ENCODE measurements at places on chromosomes 2 and 18.

GRCh38 chr18:23938043-23938756, 76.4 kb upstream of the TTC39C start:
- ATAC-seq: no peak

GRCh38 chr2:24763843-24764242, 29.3 kb downstream of the PTRHD1 start:
- ATAC-seq: no peak

DNA sequence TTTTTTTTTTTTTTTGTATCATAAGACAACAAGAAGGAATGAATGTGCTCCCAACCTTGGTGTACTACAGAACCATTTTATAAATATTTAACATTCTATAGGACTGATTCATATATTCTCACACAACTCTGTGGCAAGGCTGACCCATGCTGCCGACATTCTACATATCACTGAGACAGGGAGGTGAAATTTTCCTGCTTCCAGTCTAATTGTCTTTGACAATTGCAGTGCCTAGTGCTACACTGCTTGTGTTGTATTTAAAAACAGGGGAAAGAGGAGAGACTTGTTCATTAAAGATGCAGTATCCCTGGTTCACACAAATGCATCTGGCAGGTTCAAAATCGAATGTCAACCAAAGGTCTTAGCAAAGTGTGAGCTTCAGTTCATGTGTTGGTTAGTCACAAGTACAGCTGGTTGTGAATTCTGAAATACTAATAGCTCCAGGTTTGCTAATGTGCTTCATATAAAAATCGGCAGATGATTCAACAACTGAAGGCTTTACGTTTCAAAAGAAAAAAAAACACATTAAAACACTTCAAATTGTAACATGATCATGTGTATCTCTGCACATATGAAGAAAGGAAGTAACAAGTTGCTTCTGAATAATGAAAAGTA, 130.8 kb downstream of the FIGN start:
- no peak for ATAC-seq

DNA sequence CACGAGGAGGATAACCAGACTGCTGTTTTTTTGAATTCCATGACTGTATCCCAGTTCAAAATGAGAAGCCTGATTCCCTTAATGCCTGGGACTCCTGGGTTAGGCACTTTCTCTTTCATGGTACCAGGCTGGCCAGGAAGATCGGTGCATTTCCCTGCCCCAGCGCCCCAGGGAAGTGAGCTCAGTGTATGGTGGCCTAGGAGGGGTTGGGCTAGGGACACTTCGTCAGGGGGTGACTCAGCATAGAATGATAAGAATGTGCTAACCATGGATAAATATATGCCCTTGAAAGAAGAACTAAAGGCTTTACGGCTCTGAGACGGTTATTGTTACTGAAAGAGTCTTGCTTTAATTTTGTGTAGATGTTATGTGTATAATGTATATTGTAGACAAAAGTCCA, 27.5 kb upstream of the FAM237A start:
- ATAC-seq: peak; percentile 34

- no peak for ATAC-seq
Observed at GRCh38 chr2:52135235-52135634, 1103.3 kb upstream of the NRXN1 start.

GRCh38 chr2:46769809-46770208, 145.8 kb downstream of the MCFD2 start:
- ATAC-seq: no peak

DNA sequence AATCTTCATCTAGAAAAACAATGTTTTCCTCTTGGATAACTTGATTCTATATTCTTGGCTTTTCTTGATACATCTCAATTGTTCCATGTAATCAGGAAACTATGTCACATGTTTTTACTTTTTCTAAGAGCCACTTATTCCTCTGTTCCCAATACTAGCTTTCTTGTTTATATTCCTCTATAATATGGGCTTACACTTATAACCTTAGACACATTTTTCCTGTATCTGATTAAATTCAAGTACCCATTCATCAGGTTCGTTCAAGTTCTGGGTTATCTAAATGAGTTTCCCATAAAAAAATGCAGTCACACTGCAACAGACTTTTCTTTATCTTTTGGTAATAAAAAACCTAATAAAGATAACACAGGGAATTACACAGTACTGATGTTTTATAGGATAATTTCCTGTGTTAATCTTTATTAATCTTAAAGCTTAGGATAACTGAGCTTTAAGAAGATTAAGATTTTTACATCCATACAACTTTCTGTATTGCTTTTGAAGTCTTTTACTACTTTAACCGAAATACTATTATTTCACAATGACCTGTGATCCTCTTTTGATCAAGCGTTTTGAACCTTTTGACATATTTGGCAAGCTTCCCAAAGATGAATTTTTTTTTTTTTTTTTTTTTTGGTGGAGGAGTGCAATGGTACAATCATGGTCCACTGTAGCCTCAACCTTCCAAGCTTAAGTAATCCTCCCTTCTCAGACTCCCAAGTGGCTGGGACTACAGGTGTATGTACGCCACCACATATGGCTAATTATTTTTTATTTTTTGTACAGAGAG, 44.3 kb upstream of the C2orf66 start:
- no peak for ATAC-seq

DNA sequence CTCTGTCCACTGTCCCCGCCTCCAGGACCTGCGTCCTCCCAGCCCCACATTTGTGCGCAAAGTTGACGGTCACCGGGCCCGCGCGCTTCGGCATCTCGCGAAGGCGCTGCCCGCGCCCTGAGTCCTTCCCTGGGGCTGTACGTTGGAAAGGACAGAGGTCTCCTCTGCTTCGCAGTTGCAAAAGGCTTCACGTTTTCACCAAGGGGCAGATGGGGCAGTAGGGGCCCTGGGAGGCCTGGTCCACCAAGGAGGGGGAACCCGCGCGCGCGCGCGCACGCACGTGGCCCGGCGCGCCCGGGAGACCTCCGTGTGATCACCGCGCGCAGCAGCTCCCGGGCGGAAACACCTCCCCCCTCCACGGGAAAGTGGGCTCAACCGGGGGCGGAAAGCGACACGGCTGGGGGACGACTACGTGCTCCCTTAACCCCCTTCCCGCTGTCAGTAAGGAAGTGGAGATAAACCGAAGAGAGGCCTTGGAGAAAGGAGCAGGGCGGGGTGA, 21.9 kb downstream of the TEX44 start:
- ATAC-seq: peak; percentile 50

GRCh38 chr2:10989151-10989550, 77.4 kb downstream of the KCNF1 start:
- no peak for ATAC-seq

GRCh38 chr2:105379741-105380186, 19.1 kb downstream of the FHL2 start:
- ATAC-seq: no peak

- ATAC-seq: peak; percentile 73
Observed at GRCh38 chr2:240819858-240820606, at the start of gene KIF1A. TSS of gene KIF1A (minus strand) at chr2:240820219. CDS start at chr2:240797752, 22,467 bp downstream.

DNA sequence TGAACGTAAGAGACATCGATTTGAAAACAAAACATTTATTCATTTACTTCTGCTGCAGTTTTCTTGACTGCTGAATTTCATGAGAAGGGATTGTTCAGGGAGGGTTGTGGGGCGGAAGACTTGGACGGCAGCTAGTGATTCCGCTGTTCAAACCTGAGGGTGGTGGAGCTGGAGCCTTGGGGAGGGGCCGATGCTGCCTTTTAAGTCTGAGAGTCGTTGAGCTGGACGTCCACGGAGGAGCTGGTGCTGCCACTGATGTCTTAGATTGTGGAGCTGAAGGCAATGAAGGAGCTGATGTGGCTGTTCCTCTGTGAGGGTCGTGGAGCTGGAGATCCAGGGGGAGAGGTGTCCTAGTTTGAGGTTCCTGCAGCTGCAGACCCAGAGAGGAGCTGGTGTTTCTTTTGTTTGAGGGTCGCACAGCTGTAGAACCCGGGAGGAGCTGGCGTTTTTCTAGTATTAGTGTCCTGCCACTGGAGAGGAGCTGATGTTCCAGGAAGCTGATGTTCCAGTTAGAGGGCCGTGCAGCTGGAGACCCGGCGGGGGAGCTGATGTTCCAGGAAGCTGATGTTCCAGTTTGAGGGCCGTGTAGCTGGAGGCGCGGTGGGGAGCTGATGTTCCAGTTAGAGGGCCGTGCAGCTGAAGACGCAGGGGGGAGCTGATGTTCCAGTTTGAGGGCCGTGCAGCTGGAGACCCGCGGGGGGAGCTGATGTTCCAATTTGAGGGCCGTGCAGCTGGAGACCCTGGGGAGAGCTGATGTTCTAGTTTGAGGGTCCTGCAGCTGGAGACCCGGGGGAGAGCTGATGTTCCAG, 150.9 kb downstream of the RTP5 start:
- ATAC-seq: peak; percentile 87

- ATAC-seq: no peak
Observed at GRCh38 chr2:156563994-156564753, 128.0 kb downstream of the GPD2 start.

DNA sequence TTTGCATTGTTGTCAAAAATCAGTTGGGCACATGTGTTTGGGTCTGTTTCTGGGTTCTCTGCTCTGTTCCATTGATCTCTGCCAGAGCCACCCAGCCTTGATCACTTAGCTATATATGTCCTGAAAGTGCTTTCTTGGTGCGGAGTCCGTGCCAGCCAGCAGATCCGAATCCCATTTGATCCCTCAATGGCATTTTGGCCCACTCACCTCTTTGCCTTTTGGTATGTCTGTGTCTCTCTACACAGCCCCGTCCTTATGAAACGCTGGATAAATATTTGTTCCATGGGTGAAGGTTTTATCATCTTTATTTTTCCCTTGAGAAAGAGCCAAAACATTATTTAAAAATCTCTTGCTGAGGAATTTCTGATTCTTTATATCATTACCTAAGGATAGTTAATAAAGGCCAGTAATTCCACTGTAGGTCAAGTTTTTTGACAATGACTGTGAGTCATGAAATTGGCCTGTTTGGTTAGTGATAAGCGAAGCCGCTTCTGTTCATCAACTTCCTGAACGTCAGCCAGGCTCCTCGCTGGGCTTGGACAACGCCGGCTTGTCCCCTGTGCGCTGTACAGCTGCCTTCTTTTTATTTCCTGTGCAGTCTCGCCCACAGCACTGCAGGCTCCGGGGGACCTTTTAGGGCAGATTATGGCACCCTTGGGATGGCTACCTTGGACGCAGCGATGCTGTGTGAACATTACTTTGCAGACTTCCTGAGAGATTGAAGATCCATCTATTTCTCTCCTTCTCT, 24.9 kb downstream of the MTCL1 start:
- no peak for ATAC-seq

DNA sequence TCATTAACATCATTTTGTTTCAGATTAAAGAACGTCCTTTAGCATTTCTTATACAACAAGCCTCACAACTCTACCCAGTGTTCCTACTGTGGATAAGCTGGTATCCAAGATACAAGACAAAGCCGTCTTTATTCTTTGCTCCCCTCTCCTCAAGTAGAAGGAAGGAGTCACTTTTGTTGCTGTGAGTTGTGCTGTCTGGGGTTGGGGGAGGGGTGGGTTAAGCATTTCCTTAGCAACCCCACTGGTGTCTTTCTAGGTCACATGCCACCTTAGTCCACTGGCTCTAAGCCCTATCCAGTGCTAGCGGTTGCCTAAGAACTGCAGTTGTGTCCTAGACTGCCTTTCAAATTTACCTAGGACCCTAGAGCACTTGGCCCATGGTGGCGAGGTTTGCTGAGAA, 155.6 kb upstream of the PIEZO2 start:
- ATAC-seq: no peak

GRCh38 chr2:150046211-150046610, 441.3 kb downstream of the RND3 start:
- ATAC-seq: no peak

- peak; percentile 92 for ATAC-seq
Observed at GRCh38 chr2:88857951-88858411, 166.5 kb downstream of the RPIA start.

DNA sequence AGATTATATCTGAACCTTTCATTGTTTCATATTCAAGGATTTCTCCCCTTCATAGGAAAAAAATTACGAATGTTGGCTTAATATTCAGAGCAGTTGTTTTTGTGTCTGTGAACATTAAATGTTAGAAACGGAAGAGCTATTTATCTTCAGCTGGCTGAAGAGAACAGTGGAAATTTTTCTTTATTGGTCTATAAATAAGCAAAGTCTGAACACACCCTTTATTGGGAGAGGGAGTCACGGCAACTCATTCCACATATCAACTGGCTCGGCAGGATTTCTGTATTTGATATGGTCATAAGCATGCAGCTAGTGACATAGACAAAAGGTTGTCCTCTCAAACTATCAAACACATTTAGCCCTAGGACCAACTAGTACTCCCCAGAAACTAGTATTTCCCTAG, 468.4 kb upstream of the HNRNPA3 start:
- peak; percentile 17 for ATAC-seq

GRCh38 chr2:89797320-89798038, 1106.0 kb downstream of the RPIA start:
- ATAC-seq: no peak

DNA sequence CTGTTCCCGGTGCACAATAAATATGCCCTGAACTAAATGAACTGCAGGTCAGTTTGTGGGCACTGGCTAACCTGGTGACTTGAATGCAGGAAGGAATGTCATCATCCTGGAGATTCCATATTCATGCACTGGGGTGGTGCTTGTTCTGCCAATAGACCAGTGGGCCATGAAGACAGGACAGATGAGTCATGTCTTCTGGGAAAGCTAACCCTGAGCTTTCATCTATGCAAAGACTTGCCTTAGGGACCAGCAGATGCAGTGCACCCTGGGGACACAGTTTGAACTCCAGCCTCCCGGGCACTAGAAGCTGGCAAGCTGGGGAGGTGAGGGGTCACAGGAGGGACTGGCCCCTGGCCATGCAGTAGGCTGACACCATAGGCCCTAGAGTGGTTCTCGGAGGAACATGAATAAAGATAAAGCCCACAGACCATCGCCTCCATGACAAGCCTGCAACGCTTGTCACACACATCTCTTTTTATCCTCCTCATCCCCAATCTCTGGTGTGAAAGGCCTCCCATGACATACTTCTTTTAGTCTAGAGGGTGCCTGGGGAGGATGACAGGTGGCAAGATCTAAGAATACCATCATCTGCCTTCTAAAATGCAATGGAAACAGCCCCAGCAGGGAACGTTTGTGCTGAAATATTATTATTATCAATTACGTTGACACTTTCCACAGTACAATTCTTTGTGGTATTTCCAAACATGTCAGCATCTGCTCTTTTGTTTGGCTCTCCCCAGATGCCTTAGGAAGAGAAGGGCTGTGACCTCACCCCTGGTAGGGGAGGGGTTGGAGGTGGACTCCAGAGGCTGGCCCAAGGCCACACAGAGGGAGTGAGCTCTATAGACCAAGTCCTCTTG, 267.4 kb upstream of the RAB6C start:
- peak; percentile 94 for ATAC-seq

All from motor neuron (in vitro differentiated cells).